ENCODE measurements at places on chromosomes 13 and 19.
A peak's percentile ranks its signal among the peaks of the same experiment; 100 is the strongest.

DNA sequence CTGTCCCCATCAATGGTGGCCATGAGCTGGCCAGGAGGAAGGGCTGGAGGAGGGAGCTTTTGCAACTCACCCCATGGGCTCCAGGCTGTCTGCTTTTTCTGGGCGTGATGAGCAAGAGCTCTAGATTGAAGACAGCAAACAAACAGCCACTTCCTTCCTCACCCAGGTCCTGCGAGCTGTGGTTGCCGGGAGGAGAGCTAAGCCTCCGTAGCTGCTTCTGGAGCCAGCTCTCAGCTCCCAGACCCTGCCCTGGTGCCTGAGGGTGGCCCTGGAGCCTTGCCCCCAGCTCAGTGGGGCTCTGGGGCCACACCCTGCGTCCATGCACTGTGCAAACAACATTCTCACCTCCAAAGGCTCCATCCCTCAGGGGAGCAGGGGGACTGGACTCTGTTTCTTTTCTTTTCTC lies 6.2 kb downstream of the MYO1F start:
- DNase-seq, result no peak

- no peak for DNase-seq
These were observed 45.9 kb downstream of the COMP start for GRCh38 chr19:18745012-18745735.

- no peak for DNase-seq
These were observed 151.0 kb upstream of the RXFP2 start for GRCh38 chr13:31588316-31588715.

GRCh38 chr13:76886292-76887075 lies at the start of gene KCTD12:
Gene KCTD12, minus strand, starts transcription at chr13:76886405. Its CDS starts 257 bp downstream, at chr13:76886148.
- peak; percentile 78 for DNase-seq

DNA sequence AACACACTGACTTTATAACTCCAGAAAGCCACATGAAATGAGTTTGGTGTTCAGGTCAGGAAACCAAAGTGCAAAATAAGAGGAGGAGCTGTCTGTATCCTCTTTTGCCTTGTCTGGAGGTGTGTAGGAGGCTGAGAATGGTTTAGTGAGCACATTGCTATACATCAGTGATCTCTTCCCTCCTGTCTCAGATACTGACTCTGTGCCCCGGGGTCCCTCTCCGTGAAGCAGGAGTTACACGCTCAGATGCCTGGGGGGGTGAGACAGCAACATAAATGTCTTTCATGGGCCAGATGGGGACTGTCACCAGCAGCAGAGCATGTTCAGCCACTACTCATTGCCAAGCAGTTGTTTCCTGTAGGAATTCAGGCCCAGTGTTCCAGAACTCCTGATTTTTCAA lies 285.4 kb downstream of the ATP8A2 start:
- DNase-seq, result no peak

DNA sequence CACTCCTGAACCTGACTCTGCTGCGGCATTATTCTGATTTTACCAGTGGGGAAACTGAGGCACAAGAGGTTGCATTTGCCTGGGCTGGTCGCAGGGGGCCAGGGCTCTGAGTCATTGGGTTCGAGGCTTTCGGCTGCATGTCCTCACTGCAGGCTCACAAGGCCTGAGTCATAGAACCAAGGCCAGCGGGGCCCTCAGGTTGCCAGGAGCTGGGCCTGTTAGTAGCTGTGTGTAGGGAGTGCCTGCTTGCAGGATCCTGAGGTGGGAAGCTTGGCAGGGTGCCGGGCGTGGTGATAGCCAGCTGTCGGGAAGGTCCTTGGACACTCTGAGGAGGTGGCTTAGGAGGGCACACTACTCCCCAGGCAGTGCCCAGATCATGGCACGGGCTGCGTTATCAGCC lies 21.6 kb upstream of the F2RL3 start:
- DNase-seq, result no peak

GRCh38 chr13:45529758-45530157 lies 65.0 kb downstream of the COG3 start:
- no peak for DNase-seq

DNA sequence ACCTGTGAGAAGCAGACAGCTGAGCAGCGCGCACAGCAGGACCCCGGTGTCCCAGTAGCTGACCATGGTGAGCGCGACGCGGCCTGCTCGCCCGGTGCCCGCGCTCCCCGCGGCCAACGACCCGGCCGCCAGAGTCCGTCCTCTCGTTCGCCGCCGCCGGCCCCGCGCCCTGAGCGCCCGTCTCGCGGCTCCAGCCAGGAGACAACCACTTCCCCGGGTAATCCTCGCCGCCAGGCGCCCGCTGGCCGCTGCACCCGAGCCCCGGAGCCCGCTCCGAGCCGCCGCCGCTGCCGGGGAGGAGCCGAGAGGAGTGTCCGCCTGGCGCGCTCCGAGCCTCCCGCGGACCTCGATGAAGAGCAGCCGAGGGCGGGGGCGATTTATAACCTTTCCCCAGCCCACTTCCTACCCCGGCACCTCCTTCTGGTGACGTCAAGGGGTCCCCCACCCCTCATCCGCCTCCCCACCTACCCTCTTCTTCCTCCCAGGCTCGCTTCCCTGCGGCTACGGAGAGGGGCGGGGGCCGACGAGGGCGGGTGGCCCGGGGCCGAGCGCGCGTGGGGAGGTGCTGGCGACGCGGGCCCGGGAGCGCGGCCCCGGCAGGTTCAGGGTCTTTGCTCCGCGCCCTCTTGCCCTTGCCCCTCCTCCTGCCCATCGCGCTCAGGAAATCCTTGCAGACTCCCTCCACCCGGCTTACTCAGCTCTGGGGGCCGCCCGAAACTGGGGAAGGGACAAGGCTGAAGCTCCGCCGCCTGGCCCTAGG lies at the start of gene FLT1:
FLT1 (minus strand) TSS at position 351 of the 760 bp plus-strand sequence; CDS start at position 66, 285 bp downstream.
- peak; percentile 10 for DNase-seq

- no peak for DNase-seq
These were observed 389.2 kb downstream of the NDFIP2 start for GRCh38 chr13:79870123-79870522.

- DNase-seq, result no peak
These were observed 9.9 kb downstream of the POP4 start for GRCh38 chr19:29615891-29616425.

GRCh38 chr19:43552616-43553015 lies 19.6 kb downstream of the ZNF575 start:
- no peak for DNase-seq

DNA sequence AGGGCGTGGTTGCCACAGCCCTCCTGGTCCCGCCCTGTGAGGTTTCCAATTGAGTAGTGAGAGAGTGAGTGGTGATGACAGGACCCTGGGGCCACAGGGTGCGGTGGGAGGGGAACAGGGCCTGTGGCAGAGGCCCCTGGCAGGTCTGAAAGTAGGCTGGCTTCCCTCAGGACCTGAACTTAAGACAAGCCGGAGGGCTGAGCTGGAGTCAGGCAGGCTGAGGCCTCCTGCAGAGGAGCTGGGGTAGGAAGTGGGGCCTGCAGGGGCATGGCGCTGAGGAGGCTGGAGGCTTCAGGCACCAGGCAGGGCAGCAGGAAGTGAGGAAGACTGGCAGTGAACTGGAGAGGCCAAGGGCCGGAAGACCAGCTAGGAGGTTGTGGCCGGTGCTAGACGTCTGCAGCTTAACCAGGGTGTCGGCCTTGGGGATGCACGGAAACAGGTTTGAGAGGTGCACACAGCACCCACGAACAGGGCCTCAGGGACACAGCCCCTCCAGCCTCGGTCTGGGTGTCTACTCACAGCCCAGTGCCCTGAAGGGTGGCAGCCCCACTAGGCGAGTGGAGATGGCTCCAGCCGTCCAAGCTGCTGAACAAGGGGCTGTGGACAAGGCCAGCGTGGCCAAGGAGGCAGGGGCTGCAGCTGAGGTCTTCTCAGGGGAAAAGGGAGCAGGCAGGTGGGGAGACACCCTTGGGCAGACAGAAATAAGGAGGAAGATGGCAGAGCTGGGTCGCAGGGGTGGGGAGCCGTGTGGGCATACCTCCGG lies 17.8 kb downstream of the POP4 start:
- DNase-seq, result no peak

- no peak for DNase-seq
These were observed 227.9 kb downstream of the TEX29 start for GRCh38 chr13:111548301-111548700.

DNA sequence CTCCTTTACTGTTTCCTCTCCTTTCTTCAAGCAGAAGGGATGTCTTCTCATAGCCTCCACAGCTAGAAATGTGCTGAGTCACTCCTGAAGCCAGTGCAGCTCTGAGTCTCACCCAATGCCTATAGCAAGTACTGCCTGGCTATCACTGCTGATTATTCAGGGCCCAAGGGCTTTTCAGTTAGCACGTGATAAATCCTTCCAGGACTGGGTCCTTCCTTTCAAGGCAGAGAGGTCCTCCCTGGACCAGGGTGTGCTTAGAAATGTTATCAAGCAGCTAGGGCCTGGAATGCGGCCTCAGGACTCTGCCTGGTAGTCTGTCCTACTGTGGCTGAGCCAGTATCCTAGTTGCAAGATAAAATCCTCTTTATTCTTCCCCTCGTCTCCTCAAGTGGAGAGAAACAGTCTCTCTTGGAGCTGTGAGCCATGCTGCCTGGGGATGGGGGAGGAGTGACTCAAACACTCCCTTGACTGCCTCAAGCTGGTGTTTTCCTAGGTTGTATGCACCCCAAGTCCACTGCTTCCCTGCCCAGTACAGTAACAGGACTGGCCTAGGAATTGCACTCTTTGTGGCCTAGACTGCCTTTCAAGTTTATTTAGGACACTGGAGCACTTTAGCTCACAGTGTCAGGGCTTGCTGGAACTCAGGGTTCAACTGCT lies 198.7 kb upstream of the SERP2 start:
- no peak for DNase-seq

DNA sequence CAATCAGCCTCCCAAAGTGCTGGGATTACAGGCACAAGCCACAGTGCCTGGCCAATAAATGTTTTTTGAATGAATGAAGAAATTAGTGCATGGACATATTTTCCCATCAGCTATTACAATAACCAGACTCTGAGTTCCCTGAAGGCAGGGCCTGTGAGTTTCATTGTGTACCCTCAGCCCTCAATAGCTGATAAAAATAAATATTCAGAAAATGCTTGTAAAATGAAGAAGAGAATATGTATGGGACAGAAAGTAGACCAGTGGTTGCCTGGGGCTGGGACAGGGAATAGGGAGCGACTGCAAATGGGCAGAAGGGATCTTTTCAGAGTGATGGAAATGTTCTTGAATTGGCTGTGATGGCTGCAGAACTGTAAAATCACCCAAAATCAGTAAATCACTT lies 28.8 kb downstream of the NUMBL start:
- no peak for DNase-seq

DNA sequence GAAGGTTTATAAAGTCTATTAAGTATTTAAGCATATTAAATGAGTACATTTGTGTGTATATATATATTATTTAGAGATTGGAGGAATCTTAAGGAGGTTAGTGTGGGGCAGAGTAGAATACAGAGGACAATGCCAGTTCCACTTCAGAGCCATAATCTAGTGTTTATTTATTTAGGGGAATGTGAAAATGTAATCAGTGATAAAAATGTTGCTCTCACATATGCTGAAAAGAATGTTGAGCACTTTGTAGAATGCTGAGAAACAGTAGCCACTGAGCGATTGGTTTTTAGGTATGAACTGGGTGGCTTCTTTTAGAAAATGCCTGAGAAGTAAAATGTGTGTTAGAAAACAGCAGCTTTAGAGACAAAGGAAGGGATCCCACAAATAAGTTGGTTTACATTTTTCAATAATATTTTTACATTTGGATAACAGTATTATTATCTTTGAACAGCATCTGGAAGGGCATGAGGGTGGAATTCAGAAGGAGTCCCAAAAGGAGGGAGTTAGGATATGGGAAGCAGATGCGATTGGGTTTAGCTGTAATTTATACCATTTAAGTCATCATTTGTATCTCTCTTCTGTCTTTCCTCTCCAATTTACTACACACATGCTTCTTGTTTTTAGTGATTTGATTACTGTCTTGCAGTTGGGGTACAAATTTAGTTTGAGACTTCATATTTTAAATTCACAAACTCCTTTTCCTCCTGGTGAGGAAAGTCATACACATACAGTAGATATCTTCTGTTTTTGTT lies 68.6 kb downstream of the NDFIP2 start:
- DNase-seq, result no peak

GRCh38 chr13:109274188-109274821 lies 512.1 kb downstream of the IRS2 start:
- DNase-seq, result no peak

DNA sequence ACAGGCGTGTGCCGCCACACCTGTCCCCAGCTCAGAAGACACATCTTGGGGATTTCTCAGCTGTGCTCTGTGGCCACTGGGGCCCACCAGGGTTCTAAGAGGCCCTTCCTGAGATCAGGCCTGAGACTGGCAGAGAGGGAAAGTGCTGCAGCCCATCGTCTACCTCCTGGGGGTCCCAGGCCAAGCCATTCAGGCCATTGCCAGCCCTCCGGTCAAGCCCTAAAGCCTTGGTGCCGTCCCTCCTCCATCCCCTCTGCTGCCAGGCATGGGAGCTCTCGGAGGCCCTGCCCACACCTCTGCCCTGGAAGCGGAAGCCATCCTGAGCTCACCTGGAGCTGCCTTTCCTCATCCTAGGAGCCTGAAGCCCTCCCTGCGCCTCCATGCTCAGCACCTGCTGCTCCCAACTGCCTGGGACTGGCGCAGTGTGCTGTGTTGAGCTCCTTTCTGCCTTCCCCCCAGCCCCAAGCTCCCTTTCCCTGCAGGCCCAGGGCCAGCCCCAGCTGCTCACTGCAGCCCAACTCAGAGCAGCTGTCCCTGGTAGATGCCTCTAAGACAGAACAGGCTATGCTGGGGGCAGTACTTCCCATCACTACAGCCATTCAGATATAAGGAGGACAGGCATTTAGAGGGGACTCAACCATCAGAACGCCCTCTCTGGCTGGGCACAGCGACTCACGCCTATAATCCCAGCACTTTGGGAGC lies 2.9 kb downstream of the SLC7A9 start:
- no peak for DNase-seq

DNA sequence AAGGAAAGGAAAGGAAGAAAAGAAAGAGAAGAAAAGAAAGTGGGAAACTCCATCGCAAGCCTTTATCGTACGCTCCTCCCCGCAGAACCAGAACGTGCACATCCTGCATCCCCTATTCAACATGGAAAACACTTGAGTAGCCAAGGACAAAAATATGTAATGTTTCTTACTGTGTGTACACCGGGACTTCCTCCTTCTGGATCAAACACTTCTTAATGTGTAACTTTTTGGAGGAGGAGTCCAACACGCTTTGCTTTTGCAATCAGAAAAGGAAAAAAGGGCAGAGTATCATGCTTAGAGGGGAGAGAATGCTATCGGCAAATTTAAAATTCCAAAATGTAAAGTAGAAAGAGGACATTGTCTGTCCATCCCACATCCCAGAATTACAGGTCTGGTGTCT lies 7.8 kb upstream of the SHFL start:
- DNase-seq, result no peak

DNA sequence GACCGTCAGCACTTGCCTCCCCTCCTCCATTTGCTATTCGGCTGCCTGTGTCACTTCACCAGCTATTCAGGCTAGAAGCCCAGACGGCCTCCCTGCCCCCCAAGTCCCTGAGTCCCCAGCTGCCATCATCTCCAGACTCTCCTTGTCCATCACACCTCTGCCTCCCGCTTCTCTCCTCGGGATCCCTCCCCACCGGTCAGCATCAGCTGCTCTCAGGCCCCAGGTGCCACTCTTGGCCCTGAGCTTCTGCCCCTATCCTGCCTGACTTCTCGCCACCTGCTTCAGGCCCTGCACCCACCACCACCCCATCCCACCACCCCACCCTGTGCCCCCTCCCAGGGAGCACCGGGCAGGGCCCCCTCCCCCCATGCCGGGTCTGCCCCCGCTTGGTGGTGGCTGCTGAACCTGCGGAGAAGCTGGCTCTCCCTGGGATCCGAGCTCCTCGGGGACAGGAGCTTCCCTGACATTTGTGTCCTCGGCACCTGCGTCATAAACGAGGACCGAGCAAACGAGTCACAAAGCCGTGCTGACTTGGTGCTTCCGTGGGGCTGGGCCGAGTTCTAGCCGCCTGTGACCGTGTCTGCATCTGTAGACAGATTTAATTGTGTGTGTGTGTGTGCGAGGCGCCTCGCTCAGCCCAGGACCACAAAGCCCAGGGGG lies 70.3 kb upstream of the MCF2L start:
- DNase-seq, result no peak

All from germinal center (tissue), 1 donor.